ENCODE measurements at places on chromosomes 4 and X. TPM values are rescaled to one million over a fixed set of nuclear protein-coding genes. Genes with fewer than 3 reads are reported as not detected.

AMOT gene
- 1.5 TPM for total RNA-seq

DNA sequence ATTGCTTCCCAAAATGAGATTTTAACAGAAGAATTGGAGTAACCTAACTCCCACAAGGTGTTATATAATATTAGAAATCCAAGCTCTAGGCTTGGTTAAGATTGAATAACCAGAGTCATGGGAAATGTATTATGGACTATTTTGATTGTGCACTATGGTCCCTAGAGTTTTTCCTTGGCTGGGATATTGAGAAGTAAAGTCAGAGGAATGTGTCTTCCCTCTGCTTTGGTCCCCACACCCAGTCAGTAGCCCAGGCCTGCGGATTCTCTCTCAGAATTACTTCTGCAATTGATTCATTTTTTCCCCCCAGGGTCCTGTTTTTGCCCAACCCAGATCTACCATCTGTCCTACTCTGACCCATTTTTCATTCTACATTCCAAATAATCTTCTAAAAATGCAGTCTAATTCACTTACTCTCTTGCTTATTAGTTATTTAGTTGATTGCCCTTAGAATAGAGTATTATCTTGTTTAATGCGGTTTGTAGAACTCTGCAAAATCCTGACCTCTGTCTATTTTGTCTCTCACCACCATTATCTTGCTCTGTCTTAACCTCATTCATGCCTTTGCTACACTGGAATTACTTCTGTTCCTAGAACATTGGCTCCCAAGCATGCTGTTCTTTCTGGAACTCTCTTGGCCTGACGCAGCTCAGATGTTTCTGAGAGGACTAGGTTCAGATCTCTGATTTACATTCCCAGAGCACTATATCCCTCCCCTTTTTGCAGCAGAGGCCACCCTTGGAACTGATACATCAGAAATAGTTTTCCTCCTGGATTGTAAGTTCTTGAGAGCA lies 23.6 kb downstream of the GUCY1A1 start:
- no peak for DNase-seq

BRCC3 gene
- 8.1 TPM for total RNA-seq

DNA sequence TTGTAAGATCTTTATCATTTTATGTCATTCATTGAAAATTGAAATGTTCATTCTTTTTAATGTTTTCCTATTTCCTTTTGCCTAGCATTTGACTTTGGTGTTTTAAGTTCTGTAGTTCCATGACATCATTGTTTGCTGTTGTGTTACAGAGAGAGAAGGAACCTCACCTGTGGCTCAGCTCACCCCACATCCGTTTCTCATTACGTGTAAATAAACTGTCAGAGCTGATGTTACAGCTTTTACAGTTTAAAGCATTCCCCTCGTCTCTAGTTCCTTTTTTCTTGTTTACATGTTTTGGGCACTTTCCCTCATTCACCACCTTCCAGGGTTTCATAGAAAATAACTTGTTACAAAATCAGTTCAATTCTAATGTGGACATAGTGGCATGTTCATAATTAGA lies 137.2 kb downstream of the FNIP2 start:
- DNase-seq = no peak

UGT2A1 gene
- not detected for total RNA-seq

DNA sequence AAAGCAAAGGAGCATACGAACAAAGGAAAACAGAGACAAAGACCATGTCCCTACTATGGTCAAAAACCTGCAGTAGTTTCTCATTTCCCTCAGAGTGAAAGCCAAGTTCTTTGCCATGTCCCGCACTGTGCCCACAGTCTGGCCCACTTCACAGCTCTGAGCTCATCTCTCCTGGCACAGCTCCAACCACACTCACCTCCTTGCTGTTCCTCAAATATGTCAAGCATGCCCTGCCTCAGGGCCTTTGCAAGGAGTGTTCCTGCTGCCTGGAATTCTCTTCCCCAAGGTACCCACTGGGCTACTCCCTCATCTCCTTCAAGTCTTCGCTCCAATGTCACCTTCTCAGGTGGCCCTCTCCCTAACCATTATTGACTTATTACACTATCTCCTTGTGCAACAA lies 72.1 kb downstream of the COX18 start:
- DNase-seq = peak; percentile 33

Data from GM23248 (cell line).